Fibroblast of villous mesenchyme (primary cell): ENCODE measurements at places on chromosomes 16 and 17. TPM values are rescaled to one million over a fixed set of nuclear protein-coding genes. Genes with fewer than 3 reads are reported as not detected.

DNA sequence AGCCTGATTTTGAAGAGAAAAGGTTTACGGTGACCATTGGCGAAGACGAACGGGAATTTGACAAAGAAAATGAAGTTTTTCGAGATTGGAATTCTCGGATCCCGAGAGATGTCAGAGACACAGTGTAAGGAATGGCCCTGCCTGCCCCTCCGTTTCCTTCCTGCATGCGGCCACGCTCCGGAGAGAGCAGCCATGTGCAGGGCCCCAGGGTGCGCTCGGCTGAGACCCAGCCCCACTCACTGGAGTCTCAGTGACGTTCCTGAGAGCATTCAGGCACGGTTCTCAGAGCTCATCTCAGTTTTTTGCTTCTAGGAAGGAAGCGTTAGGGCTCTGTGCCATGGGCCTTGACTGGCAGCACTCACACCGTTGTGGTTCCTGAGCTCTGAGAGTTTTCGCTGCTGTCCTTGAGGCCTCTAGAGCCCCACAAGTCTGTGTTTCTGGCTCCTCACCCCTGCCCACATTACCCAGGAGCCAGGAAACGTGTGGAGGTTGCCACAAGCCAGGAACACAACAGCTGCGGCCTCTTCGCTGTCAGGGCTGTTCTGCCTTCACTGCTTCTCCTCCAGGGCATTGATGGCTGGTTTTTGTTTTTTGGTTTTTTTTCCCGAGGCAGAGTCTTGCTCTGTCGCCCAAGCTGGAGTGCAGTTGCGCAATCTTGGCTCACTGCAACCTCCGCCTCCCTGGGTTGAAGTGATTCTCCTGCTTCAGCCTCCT, 29.8 kb downstream of the ZC3H18 start:
- no peak for DNase-seq

DNA sequence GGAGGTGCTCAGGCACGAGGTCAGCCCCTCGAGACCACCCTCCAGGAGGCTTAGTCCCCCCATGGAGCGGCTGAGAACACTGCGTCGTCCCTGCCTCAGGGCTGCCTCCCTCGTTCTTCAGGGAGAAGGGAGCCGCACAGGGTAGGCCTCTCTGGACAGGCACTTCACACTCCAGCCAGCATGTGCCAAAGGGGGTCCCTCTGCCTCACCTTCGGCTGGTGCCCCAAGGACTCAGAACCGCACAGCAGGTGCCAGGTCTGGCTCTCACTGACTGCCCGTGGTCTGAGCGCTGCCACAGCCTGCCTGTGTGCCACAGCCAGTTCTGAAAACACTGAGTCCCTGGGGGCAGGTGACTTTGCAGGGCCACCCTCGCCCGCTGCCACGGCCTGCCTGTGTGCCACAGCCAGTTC, 7.1 kb downstream of the P2RX5 start:
- DNase-seq: no peak

DNA sequence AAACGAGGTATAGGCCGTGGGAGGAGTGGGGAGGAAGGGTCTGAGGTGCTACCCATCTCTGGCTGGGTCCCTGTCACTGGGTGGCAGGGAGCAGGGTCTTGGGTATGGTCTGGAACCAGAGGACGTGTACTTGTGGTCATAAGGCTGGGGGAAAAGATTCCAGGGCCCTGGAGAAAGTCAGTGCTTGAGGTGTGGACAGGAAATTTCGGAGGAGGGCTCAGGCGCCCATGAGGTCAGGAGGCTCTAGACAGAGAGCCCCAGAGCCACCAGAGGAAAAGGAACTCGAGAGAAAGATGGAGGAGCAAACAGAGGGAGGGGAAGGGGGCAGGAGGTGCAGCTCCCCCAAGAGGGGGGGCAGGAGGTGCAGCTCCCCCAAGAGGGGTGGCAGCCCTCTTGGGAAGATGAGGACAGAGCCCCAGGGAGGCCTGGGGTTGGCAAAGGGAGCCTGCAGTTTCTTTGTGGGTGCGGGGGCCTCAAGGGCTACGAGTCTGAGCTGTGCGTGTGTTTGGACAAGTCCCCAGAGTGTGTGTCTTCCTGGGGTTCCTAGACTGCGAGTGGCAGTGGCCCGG, 683 bp upstream of the SLC7A6 start:
- DNase-seq: no peak

DNA sequence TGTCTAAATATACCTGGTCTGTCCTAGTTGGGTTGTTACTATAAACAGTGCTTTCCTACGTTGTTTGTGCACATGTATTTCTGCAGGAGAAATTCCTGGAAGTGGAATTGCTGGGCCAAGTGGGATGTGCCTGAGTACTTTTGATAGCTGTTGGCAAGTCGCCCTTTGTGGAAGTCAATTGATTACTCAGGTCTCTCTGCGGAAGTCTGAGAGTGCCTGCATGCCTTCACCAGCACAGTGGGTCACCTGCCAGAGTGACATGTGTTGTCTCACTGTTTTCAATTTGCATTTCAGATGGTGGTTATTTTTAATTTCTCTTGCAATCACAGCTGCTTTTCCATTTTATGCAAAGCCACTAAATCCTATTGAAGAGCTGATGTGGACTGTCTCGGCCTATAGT, 2.3 kb upstream of the MVD start:
- no peak for DNase-seq

DNA sequence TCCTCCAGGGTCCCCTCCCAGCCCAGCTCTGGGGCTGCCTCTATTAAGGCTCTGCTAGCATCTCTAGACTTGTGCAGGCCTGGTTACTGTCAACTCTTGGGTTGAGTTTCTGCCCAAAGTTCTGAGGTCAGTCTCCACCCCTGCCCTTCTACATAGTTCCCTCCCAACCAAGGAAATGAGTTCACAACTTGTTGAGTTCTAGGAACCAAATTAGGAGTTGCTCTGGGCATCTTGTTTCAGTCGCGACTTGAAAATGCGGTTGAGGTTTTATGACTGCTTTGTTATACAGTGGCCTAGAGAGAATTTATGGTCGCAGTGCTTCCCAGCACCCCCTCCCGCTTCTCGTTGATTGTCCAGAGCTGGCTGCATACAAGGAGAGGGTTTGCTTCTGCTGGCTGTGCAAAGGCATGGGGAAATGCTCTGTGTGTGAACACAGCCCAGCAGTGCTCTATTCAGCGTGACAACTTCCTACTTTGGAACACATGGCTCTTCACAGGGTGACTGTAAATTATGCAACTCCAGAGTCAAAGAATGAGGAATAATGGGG, 20.2 kb downstream of the GNAO1 start:
- peak; percentile 1 for DNase-seq

DNA sequence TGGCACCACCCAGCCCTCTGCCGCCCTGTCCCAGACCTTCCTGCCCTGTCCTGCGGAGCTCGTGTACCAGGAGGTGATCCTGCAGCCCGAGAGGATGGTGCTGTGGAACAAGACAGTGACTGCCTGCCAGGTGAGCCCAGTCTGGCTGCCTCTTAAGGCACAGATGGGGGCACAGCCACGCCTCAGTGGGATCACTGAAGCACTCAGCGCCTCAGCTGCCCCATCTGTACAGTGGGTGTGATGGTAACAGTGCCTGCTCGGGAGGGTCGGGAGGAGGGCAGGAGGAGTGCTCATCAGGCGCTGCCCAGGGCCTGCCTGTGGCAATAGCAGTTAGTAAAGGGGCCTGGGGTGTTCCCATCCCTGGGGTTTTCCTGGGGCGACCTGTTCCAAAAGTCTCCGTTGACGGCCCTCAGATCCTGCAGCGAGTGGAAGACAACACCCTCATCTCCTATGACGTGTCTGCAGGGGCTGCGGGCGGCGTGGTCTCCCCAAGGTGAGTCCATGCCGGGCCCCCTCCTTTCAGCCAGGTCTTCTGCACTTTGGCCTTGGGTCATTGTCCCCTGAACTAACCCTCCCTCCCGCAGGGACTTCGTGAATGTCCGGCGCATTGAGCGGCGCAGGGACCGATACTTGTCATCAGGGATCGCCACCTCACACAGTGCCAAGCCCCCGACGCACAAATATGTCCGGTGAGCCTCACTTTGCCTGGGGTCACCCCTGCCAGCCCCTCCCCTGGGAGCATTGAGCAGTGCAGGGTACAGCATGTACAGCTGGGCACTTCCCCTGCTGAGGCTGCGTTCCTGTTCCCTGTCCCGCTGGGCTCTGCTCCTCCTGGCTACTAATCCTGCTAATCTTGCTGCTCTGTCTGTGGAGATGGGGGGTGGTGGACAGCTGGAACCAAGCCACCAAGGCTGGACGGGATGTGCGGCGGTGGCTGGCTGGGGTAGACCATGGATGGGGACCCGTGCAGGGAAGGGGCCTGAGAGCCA, 4.5 kb upstream of the TCAP start:
- DNase-seq: no peak

The IRF8 gene
- not detected in 2 replicates for total RNA-seq

The PRSS21 gene
- total RNA-seq: 0.32 and 0.43 TPM in 2 replicates

The PLXDC1 gene
- 0.43 and 0.64 TPM in 2 replicates for total RNA-seq

The ASPA gene
- under 0.01 TPM in 2 replicates for total RNA-seq

The TNFRSF13B gene
- total RNA-seq: not detected in 2 replicates

The TADA2A gene
- 15.5 and 16.1 TPM in 2 replicates for total RNA-seq
